ENCODE measurements at places on chromosomes 12 and 14.
A peak's percentile ranks its signal among the peaks of the same experiment; 100 is the strongest.

DNA sequence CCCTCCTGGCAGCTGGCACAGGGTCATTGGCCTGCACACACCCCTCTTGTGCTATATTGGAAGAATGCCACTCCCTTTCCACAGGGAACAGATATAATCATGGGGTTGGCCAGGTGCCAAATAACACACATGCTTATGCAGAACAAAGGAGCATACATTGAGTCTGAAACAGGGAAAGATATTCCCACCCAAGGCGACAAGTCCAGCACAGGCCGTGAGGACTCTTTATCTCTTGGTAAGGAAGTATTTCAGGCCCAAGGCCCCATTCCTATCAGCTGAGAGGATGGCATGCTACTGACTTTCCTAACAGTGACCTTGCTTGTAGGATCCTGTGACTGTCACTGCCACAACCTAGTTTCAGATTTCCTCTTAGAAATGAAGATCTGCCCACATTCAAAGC lies 59.0 kb upstream of the STXBP6 start:
- no peak for DNase-seq

DNA sequence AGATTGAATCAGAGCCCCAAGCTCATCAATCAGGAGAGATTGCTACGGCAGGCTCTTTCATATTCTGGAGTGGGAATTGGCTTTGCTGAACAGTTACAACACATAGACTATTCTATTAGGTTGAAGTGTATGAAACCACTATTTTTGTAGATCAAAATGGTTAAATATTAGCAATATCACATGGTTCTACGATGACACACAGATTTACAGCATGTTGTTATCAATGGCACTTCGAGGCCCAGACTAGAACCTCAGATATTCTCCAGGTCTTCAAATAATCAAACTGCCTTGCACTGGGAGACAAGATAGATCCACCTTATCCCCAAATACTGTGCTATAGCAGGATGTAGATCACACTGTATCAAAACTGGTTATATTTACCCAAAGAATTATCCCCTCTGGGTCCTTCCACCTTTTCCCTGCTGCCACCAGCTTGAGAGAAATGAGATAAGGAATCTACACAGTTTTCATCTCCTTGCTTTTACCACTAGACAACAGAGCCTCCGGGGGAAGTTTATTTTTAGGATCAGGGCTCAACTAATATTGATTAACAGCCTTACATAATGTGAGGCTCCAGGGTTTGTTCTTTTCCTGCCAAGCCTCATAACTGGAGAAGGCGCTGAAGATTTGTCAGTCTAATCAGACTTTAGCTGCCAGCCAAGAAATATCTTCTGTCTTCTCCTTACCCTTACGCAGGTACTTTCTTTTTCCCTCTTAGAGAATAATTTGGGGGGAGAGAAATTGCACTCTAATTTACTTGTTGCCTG lies 507.1 kb downstream of the DIO2 start:
- no peak for DNase-seq

- DNase-seq: no peak
These were observed 43.5 kb downstream of the DPF3 start for GRCh38 chr14:72850360-72850759.

DNA sequence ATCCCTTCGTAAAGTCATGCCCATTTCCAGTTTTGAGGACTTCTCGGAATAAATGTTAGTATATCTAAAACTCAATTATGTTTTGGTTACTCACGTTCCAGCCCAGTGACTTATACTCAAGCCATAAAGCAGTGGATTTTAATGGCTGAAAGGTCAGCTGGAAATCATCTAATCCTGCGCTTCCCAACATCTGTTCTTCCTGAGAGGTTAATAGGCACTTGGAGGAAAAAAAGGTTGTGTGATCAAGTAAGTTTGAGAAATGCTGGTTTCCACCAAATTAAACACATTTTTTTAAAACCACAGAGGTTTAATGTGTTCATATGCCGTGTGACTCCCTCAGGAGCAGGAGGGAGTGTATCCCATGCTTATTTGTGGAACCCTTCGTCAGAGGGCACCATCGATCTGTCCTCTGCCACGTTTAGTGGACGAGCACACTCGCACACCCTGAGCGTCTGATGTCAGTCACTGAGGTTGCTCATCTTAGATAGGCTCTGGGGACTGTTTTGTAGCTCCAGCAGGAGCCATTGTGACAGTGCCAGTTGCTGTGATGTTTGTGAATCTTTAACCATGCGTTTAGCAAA lies 41.4 kb downstream of the FBXL14 start:
- DNase-seq: no peak

- DNase-seq: no peak
These were observed 5.3 kb downstream of the RAB21 start for GRCh38 chr12:71759941-71760340.

- peak; percentile 80 for DNase-seq
These were observed 8.8 kb downstream of the RASSF3 start for GRCh38 chr12:64618953-64619590.

GRCh38 chr12:10194160-10194670 lies 15.4 kb downstream of the TMEM52B start:
- DNase-seq: peak; percentile 47

DNA sequence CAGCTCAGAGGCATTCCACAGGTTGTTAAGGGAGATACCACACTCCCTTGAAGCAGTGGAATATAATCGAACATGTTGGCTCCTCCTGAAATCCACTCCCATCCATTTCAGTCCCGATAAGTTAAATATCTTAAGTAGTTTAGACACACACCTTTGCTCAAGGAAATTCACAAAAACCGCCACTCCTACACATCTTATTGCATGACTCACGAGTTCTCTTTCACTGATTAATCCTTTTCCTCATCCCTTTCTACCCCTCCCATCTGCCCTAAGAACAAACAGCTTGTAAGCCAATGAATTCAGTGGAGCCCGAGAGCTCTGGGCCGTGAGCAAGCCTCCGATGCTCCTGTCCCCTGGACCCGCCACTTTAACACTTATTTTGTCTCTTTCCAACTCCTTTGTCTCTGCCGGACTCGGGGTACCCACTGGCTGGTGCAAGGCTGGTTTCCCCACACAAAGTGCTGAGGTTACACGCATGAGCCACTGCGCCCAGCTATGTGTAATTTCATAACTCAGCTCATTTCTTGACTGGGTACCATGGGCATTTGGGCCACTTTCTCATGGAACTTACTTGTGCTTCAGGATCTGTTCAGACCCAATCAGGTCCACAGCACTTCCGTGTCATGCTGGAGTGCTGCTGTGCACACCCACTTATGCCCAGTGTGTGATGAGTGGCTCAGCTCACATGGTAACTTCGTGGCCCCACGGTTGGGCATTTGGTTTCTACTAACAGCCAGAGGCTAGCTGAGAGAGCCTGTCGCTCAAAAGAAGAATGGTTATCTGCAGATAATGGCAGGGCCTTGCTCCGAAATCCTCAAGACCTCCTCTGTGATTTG lies 171.8 kb upstream of the ALG10B start:
- DNase-seq: no peak

DNA sequence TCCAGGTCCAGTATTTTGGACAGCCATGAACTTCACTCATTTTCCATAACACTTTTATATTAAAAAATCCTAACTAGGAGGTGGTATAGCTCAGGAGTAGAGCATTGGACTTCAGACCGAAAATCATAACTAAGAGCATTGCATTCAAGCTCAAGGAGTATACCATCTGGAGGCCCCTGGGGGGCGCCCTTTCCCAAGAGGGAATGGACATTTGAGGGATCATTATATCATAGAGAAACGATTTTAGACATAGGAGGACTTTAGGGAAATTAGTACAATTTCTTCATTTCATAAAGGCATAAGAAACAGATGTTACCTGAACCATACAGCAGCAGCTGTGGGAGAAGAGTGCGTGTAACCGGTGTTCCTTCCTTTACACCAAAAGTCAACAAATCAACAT lies 5.2 kb upstream of the ATG14 start:
- DNase-seq: no peak
